ENCODE measurements at places on chromosomes 3 and 15.

GRCh38 chr15:78637776-78638435 lies 3.1 kb downstream of the CHRNB4 start:
- no peak for DNase-seq

DNA sequence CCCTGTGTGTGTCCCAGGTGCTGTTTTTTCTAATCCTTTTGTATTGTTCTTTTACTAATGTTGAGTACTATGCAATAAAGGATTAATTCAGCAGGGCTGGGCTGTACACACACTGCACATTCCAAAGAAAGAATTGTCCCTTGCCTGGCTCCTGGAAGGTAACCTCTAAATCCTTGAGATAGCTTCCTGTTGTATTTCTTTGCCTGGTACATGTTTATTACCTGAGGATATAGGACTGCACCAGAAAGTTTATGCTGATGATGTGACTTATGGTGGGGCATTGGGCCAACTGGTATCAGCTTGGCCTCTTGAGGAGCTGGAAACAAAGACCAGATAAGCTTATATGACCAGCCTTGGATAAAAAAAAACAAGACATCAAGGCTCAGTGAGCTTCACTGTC lies 26.6 kb upstream of the FAN1 start:
- no peak for DNase-seq

- DNase-seq, result no peak
Observed at GRCh38 chr3:17874636-17875035, 132.2 kb upstream of the TBC1D5 start.

DNA sequence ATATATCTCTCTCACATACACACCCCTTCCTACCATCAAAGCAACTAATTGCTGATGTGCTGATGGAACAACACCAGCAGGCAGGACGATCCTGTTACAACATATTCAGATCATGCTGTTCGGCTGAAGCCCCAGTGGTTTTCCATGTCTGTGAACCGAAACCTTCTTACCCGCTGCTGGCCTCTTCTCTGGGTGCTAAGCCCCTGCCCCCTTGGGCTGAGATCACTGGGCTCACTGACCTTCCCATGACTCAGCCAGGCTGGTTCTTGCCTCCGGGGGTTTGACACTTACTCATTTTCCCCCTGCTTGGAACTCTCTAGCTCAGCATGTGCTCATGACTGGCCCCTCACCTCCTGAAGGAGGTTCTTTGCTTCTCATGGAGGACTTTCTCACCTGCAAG lies 122.0 kb upstream of the RGMA start:
- DNase-seq, result no peak

DNA sequence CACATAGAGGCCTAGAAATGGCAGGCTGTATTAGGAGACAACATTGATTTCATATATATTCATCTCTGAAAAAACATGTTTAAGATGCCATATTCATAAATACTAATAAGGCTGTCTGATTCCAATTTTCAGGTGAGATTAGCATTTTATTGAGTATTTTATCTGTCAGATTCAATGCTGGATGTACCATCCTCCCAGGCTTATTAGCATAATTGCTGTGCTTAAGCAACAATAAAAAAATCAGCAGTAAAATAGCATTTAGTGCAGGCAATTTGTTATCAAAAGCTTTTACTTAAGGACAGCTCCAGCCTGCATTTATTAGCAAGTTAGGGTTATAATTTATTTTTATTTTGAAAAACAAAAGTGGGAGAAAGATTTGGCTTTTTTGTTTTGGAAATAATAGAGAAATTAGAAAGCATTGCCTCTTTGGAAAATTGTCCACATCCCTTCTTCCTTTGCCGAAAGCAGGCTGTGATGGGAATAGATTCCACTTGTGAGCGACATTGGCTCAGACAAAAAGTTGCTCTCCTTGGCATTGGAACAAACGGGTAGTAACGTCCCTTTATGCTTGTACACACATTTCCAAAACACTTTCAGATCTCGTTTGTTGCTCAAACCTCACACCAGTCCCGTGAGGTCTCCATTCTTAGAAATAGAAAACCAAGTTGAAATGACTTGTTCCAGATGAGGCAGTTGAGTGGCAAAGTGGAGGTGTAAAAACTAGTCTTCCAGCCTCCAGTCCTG lies 134.0 kb downstream of the LPP start:
- no peak for DNase-seq

All from GM12864 (cell line).